ENCODE measurements at places on chromosomes 13 and 19.

GRCh38 chr13:111897846-111898215, 169.1 kb upstream of the SOX1 start:
- DNase-seq, result no peak

GRCh38 chr19:18417250-18418028, 1.8 kb upstream of the SSBP4 start:
- no peak for DNase-seq

- DNase-seq, result no peak
Measured at GRCh38 chr13:34698945-34699344, 243.1 kb upstream of the NBEA start.

DNA sequence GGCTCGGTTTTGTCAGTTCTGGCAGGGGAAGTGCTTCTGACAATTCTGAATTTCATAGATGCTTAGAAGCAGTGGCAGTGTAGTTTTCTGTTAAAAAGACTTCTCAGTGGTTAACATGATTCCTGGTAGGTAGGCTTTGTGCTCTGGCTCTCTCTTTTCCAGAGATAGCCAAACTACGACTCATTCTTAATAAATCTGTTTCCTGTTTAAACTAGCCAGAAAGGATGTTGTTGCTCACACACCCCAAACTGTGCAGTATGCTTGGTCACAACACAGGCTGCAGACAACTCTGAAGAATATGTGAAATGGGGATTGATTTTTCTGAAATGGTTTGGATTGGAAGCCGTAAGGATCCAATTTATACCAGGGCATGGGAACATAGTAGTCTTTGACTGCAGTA, 711.5 kb downstream of the PCDH17 start:
- DNase-seq, result no peak

GRCh38 chr19:1610579-1610978, 5.3 kb upstream of the UQCR11 start:
- DNase-seq, result no peak

DNA sequence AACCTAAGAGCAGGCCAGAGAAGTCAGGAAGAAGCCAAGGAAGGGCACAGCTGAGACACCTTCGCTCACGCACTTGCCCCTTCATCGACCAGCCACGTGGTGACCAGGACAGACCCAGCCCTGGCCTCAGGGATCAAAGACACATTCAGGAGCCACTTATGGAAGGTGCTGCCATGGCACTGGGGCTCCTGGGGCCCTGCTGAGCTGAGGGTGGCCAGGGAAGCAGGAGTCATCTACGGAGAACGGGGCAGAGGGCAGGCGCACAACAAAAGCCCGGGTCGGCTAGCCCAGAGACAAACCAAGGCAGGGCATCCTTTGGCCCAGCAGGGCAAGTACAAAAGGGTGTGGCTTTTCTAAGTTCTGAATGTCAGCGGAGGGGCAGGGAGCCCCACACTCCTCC, 2.3 kb downstream of the PLPP2 start:
- DNase-seq, result no peak

- DNase-seq, result no peak
Measured at GRCh38 chr13:33119022-33119781, 103.0 kb downstream of the KL start.

DNA sequence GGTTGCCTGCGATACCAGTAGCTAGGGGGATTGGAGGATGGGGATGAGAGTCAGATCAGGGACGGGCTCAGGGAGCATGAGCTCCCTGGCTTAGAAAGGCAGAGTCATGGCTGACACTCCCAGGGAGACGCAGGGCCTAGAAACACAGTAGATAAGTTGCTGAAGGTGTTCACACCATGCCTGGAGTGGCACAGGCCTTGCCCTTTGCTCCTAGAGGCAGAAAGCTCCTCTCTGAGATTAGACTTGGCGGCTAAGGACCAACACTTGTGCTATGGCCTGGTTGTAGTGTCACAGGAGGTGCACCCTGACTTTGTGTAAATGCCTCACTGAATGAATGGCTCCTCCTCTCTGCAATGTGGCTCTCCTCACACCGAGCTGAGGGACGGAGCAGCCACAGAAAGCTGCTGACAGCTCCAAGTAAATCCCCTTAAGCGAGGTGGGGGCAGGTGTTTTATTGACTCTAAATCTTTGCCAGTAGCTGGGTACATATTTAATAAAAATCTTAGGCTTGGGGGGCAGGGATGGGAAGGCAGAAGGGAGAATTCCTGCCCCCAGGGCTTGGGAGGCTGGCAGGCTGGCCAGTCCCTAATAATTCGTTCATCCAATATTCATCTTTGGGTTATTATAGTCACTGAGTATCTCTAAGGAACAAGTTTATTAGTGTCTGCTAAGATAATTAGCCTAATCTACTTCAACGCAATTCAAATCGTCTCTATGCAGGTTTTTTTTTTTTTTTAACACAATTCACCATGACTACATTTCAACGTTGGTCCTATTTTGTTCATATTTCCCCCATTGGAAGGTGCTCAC, 54.9 kb downstream of the SIAH3 start:
- no peak for DNase-seq

DNA sequence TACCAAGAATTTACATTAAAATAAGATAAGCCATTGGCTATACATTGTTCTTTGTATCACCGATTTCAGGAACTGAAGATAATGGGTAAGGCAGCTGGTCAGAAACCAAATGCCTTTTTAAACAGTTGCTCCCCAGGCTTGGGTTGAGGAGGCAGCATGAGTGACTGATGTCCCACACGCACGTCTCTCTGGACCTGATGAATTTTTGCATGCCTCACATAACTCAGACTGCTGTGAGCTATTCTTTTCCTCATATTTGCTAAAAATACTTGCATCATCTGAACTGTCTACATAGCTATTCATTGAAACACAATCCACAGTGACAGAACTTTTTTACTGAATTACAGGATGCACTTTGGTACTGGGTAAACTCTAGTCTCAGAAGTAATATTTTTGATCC, 123.6 kb upstream of the MAB21L1 start:
- no peak for DNase-seq

DNA sequence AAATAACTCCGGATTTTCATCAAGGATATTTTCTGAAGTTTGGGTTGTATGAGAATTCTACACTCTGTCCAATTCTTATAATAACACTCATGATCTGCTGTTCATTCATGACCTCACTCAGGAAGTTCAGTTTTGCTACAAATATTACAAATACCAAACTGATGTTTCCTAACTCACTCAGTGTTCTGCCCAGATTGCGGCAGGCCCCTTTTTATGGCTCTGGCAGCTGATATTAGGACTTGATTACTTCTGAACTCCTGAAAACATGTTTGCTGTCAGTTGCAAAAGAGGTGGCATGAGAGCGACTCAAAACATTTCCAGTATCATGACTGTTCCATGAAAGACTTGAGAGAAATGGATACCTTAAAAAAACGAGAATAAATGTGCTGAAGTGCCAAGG, 188.0 kb downstream of the RGCC start:
- no peak for DNase-seq
